ENCODE measurements at places on chromosomes 7 and 10.

DNA sequence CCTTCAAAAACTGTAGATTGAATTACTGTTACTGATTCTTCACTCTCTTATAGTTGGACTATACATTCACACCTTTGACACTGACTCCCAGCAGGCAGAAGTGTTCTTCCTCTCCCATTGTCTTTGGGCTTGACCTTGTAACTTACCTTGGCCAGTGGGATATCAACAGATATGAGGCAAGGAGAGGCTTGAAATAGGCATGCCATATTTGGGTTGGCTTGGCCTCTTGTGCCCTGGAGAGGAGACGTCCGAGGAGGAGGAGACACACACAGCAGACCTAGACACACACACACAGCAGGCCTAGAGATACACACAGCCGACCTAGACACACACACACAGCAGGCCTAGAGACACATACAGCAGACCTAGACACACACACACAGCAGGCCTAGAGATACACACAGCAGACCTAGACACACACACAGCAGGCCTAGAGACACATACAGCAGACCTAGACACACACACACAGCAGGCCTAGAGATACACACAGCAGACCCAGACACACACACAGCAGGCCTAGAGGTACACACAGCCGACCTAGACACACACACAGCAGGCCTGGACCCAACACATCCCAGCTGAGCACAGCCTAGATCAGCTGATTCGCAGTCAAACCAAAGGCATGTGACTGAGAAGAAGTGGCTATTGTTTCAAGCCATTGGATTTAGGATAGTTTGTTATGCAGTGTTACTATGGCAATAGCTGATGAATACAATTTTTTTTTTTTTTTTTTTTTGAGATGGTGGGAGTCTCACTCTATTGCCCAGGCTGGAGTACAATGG lies 12.5 kb upstream of the GNA12 start:
- DNase-seq: no peak

GRCh38 chr10:20089879-20090278 lies 273.6 kb downstream of the PLXDC2 start:
- DNase-seq: no peak

DNA sequence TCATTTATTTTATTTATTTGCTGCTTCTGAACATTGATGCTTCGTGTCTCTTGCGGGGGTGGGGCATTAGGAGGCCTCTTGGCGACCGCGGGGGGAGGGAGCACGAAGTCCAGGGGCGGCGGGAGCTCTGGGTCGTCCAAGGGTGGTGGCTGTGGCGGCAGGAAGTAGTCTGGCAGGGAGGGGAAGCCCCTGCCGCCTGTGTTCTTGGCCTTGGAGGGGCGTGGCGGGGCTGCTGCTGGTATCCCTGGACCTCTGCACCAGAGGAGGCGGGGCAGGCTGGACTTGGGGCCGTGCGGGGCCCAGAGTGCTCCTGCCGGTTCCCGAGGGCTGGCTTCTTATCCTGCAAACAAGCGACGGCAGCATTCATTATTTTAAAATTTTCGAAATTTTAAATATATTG lies 70.5 kb upstream of the ABI1 start:
- DNase-seq: no peak

- DNase-seq: peak; percentile 36
Measured at GRCh38 chr10:95782318-95782717, 26.4 kb downstream of the ENTPD1 start.

- DNase-seq: no peak
Measured at GRCh38 chr10:44341886-44342285, 43.0 kb downstream of the CXCL12 start.

DNA sequence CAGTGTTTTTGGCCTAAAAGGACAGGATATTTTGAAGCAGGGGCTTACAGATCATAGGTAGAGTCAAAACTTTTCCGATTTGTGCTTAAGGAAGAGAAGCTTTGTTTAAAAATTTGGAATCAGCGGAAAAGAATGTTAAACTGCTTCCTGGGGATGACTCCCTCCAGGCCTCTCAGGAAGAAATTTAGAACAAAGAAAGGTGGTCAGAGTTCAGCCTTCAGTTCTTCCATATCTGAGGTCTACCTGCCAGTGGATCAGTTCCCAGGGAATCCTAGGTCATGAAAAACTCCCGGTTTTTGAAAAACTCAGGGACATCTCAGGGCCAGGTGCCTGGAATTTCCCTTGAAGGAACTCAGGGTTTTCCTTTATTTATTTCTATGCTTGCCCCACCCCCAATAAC lies 100.3 kb downstream of the MCU start:
- DNase-seq: no peak

GRCh38 chr10:112137154-112137987 lies 46.2 kb downstream of the GPAM start:
- peak; percentile 41 for DNase-seq

- DNase-seq: no peak
Measured at GRCh38 chr7:139619367-139619657, 95.8 kb downstream of the CLEC2L start.

- no peak for DNase-seq
Measured at GRCh38 chr7:45980973-45981372, 59.9 kb upstream of the IGFBP3 start.

DNA sequence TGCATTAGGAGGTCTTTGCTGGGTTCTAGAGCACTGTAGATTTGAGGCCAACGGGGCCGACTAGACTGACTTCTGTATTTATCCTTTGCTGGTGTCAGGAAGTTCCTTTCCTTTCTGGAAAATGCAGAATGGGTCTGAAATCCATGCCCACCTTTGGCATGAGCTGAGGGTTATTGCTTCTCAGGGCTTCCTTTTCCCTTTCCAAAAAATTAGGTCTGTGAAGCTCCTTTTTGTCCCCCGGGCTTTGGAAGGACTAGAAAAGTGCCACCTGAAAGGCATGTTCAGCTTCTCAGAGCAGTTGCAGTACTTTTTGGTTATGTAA lies 675 bp downstream of the IL6 start:
- DNase-seq: no peak

- no peak for DNase-seq
Measured at GRCh38 chr10:45451407-45451806, 77.4 kb downstream of the ALOX5 start.

DNA sequence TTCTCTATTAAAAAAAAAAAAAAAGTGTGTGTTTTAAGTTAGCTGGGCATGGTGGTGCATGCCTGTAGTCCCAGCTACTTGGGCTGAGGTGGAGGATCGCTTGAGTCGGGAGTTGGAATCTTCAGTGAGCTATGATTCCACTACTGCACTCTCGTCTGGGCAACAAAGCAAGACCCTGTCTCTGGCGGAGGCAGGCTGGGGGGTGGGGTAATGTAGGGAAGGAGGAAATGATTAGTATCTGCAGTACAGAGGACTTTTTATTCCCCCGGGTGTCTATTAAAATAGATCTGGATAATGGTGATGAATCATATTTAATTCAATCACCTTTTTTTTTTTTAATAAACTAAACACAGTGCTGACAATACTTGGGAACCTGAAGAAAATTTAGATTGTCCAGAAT lies 6.5 kb downstream of the CBX3 start:
- no peak for DNase-seq

GRCh38 chr10:59047180-59047579 lies 129.3 kb upstream of the PHYHIPL start:
- no peak for DNase-seq

DNA sequence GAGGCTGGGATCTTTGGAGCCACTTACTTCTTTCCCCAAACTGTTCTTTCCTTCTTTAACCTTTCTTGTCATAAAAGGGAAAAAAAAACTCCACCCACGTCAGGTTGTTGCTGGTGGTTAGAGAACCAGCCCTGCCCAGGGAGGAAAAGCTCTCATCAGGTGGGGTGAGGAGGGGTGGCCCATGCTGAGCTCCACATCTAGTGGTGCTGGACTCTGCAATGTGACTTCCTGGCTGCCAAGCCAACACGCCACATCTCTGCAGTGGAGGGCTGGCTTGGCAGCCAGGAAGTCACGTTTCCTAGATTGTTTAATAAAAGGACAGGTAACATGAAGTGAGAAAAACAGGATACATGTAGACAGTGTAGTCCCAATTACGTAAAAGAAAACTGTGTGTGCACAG lies 37.4 kb downstream of the WIPF3 start:
- no peak for DNase-seq

- no peak for DNase-seq
Measured at GRCh38 chr7:106756071-106756470, 95.1 kb upstream of the CCDC71L start.

DNA sequence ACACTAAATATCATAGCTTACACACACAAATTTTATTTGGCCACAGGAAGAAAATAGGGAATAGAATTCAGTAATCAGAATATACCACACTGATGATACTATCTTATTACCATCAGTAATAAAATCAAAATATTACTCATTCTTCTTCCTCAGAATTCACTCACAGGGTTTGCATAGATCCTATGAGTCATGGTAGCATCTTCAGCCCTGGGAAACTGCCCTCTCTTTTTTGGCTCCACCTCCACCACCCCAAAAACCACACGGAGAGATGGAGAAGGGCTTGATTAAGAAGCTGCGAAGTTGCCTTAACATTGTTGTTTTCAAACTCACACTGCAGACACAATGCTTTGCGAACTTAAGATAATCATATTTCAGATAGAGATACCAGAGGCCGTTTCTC lies 154.1 kb upstream of the AHR start:
- DNase-seq: peak; percentile 37

DNA sequence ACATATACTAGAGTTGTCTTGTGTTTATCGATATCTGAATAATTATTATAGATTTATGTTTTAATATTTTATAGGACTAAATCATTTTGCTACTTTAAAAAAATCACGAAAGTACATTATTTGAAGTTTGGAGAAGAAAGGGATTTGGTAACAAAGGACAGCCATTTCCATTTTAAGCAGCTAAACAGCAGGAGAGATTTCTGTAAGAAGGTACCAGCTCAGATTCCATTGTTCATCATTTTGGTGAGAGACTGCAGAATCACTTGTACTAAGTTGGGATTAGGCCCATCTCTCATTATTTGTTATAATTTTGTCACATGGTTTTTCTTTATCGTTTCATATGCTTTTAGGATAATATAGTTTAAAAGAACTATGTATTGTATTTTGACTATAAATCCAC lies 46.7 kb downstream of the PALS2 start:
- no peak for DNase-seq

GRCh38 chr7:127347567-127348246 lies 44.8 kb downstream of the ZNF800 start:
- DNase-seq: peak; percentile 65

GRCh38 chr7:153838591-153838990 lies 213.6 kb upstream of the DPP6 start:
- no peak for DNase-seq

- no peak for DNase-seq
Measured at GRCh38 chr7:16646472-16647072, 591 bp downstream of the BZW2 start.

- DNase-seq: no peak
Measured at GRCh38 chr10:112797197-112797596, 152.8 kb upstream of the TCF7L2 start.

GRCh38 chr10:7558036-7558435 lies 108.7 kb downstream of the ITIH5 start:
- no peak for DNase-seq

GRCh38 chr10:28681928-28682750 lies 4.8 kb downstream of the BAMBI start:
- DNase-seq: no peak

GRCh38 chr10:4333459-4333894 lies 492.5 kb upstream of the AKR1E2 start:
- peak; percentile 7 for DNase-seq

GRCh38 chr7:138837627-138838026 lies 39.6 kb upstream of the ATP6V0A4 start:
- DNase-seq: no peak

- DNase-seq: no peak
Measured at GRCh38 chr7:1049006-1049741, 4.8 kb downstream of the GPR146 start.

- DNase-seq: no peak
Measured at GRCh38 chr10:34520084-34520483, 295.0 kb downstream of the PARD3 start.

- DNase-seq: no peak
Measured at GRCh38 chr7:159088016-159088865, 56.4 kb downstream of the VIPR2 start.

DNA sequence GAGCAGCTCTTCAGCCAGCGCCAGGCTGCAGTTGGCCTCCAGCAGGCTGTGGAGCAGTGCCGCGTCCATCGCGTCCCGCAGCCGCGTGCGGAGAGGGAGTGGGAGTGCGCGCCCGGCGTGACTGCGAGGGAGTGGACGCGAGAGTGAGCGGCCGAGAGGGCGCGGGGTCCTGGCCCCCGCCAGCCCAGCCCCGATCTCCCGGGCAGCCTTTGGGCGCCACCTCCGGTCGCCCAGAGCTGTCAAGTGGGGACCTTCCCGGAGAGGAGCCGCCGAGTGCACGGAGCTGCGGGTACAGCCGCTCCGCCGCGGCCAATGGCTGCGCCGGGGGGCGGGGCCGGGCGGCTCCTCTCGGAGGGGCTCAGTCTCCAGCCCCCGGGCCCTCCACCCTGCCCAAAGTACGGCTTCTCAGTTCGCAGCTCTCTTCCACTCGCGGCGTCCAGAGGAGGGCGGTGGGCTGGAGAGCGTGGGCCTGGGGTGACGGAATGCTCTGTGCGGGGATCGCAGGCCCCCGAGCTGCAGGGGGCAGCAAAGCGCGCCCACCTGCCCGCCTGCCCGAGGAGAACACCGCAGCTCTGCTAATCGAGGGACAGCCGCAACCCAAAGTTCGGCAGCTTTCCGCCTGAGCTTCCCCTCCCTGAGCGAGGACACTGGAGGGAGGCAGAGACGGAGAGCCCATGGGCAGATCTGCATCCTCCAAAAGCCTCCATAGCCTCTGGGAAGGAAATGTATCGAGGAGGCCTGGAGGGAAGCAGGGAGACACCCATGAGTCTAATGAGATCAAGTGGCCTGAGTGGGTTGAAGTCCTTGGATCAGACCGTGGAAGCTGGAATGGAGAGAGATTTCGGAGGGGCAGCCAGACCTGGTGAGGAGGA lies at the start of gene CRHR2:
TSS of gene CRHR2 (minus strand) at position 245 of the 872 bp plus-strand sequence. CDS start at position 69, 176 bp downstream.
- no peak for DNase-seq

GRCh38 chr10:4241724-4242345 lies 456.8 kb upstream of the KLF6 start:
- DNase-seq: no peak

- peak; percentile 33 for DNase-seq
Measured at GRCh38 chr7:93092757-93093370, 24.9 kb downstream of the SAMD9 start.
